A673 (cell line): ENCODE measurements at places on chromosomes 11 and 22. TPM values are rescaled to one million over a fixed set of nuclear protein-coding genes. Genes with fewer than 3 reads are reported as not detected.

GRCh38 chr11:69437001-69437875 is 44.2 kb upstream of the LINC01488 start:
- no peak for DNase-seq

GRCh38 chr11:104319396-104319795 is 155.4 kb upstream of the PDGFD start:
- DNase-seq, result no peak

DNA sequence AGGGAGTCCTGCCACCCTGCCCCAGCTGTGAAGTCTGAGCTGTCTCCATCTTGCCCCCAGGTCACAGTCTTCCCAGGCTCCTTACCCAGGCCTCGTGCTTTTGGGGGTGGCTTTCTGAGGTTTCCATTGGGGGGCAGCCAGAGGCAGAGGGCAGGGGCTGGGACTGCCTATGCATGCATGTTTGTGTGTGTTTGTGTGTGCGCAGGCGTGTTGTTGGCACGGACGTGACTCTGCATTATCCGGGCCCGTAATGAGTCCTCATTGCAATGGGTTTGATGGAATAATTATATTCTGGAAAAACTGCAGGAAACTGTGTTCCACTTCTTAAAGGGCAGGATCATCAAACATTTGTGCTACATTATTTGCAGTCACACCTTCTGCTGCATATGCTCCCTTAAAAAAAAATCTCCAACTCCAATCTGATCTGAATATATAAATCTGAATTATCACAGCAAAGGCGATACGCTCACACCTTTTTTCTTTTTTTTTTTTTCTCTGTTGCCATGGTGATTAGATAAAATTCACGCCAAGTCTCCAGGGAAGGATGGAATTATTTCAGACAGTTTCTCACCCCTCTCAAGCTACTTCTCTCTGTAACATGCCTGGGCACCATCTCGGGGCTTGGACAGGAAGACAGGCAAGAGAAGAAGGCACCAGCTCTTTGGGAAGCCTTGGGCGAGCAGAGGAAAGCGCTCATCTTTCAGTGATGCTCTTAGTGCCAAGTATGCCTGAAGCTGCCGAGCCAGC is 45.9 kb downstream of the DSCAML1 start:
- no peak for DNase-seq

DNA sequence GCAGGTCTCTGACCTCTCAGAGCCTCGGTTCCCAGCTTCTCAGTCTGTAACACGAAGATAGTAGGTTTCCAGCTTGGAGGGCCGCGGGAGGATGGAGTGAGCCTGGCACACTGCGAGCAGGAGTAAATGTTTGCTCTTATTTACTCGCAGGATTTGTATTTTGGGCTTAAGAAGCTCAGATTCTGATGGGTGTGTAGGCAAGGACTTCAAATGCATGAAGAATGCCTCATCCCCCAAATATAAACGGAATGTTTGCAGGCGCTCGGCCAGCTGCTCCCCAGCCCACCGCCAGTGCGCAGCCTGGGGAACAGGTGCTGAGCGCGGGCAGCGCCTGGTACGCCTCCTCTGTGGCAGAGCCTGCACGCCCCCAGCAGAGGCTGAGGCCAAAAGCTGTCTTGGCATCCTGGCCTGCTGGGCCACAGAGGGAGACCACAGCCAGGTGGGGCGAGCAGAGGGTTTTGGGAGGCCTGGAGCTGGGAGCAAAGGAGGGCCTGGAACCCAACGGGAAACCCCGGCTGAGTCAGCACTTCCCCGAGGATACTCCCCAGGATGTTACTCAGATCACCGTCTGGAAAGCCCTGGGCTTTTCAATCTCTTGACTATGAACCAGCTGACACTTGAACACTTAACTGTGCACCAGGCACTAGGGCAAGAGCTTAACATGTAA is 9.4 kb downstream of the EHD1 start:
- DNase-seq, result no peak

DNA sequence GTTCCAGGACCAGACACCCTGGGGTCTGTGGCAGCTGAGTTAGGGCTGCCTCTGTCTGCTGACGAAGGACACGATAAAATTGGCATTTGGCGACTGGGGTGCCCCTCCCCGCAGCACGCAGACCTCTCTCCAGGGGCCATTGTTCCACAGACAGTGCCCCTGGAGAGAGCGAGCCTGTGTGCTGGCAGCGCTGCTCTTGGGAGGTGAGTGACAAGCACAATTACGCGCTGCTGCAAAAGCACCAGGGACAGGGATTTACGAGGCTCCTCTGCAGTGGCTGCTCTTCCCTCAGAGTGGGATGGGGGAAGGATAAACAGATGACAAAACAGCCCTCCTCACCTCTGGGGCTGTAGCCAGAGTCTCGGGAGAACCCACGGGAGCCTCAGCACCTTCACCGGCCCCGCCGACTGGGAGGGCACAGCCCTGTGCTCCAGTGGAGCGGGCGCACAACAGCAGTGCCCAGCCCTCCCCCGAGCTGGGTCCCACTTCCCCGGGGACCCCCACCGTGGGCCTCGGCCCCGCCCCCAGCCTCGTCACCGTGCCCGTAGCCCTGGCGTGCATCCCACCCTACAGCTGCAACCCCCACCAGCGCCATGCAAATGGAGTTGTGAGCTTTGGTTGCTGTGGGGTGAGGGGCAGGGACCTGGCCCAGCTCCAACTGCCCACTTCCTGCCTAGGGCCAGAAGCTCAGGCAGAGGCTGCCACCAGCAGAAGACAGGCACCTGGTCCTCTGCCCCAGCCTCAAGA is 19.6 kb downstream of the CHID1 start:
- peak; percentile 79 for DNase-seq

The GGTLC3 gene
- total RNA-seq, result not detected in 2 replicates

The SERPING1 gene
- total RNA-seq, result 5.2 and 7.0 TPM in 2 replicates

The MIAT gene
- total RNA-seq, result 6.2 and 6.8 TPM in 2 replicates

GRCh38 chr11:76738618-76739240 is 44.4 kb upstream of the TSKU start:
- DNase-seq, result no peak

The PDE2A gene
- total RNA-seq, result 0.58 and 1.2 TPM in 2 replicates

- no peak for DNase-seq
Measured at GRCh38 chr22:47423266-47423665, 660.8 kb downstream of the TBC1D22A start.

- DNase-seq, result no peak
Measured at GRCh38 chr11:131664816-131665215, 294.4 kb downstream of the NTM start.

The MRGPRF gene
- 5.2 and 9.3 TPM in 2 replicates for total RNA-seq

DNA sequence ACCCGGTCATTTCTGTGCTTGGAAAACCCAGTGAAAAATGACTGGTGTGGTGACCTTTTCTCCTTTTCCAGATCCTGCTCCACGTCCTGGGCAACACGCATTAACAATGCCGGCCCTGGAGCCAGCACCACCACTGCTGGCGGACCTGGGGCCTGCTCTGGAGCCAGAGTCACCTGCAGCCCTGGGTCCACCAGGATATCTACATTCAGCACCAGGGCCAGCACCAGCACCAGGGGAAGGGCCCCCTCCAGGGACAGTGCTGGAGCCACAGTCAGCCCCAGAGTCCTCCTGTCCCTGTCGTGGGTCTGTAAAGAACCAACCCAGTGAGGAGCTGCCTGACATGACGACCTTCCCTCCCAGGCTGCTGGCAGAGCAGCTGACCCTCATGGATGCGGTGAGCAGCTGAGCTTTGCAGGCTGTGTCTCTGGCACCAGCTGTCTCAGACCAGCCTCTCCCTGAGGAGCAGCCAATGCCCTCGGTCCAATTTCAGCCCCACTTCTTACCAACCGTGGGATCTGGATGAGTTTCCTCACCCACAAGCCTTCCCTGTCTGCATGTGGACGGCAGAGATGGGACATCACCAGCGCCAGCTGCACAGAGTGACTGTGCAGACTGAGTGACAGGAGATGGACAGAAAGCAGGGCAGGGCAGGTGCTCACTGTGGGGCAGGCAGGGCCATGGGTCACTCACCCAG is 1.9 kb downstream of the RGL4 start:
- no peak for DNase-seq

GRCh38 chr11:77697865-77698264 is 60.3 kb upstream of the CLNS1A start:
- no peak for DNase-seq

GRCh38 chr11:19087658-19088057 is 27.1 kb upstream of the MRGPRX2 start:
- DNase-seq, result no peak

- DNase-seq, result no peak
Measured at GRCh38 chr11:39860931-39861330, 1598.5 kb downstream of the LRRC4C start.

- DNase-seq, result no peak
Measured at GRCh38 chr11:15367695-15368094, 253.0 kb downstream of the INSC start.
